ENCODE measurements at places on chromosomes 5 and 9.

GRCh38 chr5:116377276-116378006, 197.2 kb downstream of the SEMA6A start:
- DNase-seq, result no peak
- no peaks in the 10 kb centered on the region for H3K4me1 ChIP-seq
- H3K4me3 ChIP-seq, result no peak overlapping the region
- H3K36me3 ChIP-seq, result no peaks in the 10 kb centered on the region

- H3K27me3 ChIP-seq, result peaks cover 10% of the 10 kb centered on the region
- no peaks in the 10 kb centered on the region for H3K4me1 ChIP-seq
- no peak for DNase-seq
- no peaks in the 10 kb centered on the region for H3K36me3 ChIP-seq
Measured at GRCh38 chr5:1958211-1959010, 75.7 kb upstream of the IRX4 start.

- no peak overlapping the region for H3K4me3 ChIP-seq
- DNase-seq, result peak; percentile 74
- no peaks in the 10 kb centered on the region for H3K27me3 ChIP-seq
- no peak overlapping the region for H3K27ac ChIP-seq
- H3K4me1 ChIP-seq, result peaks cover 11% of the 10 kb centered on the region
- no peaks in the 10 kb centered on the region for H3K36me3 ChIP-seq
Measured at GRCh38 chr5:68460147-68460798, 244.7 kb downstream of the PIK3R1 start.

- no peaks in the 10 kb centered on the region for H3K36me3 ChIP-seq
- no peak for DNase-seq
Measured at GRCh38 chr5:178428341-178429155, 161.6 kb downstream of the COL23A1 start.

DNA sequence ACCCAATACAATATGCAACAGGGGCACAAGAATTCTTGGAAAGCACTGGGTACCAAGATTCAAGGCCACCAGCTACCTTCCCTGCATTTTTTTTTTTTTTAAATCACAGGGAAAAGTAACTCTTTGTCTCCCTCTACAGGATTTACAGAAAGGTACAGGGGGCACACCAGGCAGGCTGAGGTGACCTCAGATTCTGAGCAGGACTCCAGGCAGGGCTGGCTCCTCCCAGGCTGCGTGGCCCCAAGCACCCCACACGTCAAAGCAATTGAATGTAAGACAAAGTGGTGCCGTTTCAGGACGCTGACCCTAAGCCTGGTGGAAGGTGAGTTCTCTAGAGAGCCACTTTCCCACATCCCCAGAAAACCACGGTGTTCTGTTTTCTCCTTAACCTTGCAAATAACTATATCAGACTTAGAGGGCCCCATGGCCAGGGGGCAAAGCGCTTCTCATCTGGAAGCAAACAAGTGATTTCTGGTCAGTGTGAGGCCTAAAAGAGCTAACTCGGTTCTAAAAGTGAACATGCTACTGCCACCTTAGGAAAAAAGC, 222.6 kb downstream of the ROR2 start:
- H3K4me3 ChIP-seq, result no peak overlapping the region
- H3K4me1 ChIP-seq, result no peaks in the 10 kb centered on the region
- peak; percentile 64 for DNase-seq
- no peaks in the 10 kb centered on the region for H3K27me3 ChIP-seq
- H3K27ac ChIP-seq, result no peak overlapping the region
- H3K36me3 ChIP-seq, result no peaks in the 10 kb centered on the region

DNA sequence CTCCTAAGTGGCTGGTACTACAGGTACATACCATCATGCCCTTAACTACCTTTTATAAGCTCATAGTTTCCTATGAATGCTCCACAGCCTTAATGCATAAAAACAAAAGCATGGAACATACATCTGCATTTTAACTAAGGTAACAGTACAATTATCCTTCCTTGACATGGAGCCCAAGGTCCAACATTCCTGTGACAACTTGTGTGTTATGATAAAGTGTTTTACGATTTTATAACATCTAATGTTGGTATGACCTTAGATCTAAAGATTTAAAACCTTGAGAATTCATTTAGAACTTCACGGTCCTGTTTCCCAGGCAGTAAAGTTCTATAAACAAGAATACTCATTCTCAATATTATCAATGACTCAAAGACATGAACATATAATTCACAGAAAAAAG, 43.1 kb downstream of the GNG10 start:
- H3K4me1 ChIP-seq, result no peaks in the 10 kb centered on the region
- H3K27ac ChIP-seq, result no peak overlapping the region
- no peaks in the 10 kb centered on the region for H3K27me3 ChIP-seq
- DNase-seq, result no peak

GRCh38 chr9:113461285-113461684, 2.2 kb upstream of the RGS3 start:
- H3K27ac ChIP-seq, result no peak overlapping the region
- H3K36me3 ChIP-seq, result no peaks in the 10 kb centered on the region
- no peak for DNase-seq
- H3K27me3 ChIP-seq, result no peaks in the 10 kb centered on the region
- H3K4me3 ChIP-seq, result no peak overlapping the region

DNA sequence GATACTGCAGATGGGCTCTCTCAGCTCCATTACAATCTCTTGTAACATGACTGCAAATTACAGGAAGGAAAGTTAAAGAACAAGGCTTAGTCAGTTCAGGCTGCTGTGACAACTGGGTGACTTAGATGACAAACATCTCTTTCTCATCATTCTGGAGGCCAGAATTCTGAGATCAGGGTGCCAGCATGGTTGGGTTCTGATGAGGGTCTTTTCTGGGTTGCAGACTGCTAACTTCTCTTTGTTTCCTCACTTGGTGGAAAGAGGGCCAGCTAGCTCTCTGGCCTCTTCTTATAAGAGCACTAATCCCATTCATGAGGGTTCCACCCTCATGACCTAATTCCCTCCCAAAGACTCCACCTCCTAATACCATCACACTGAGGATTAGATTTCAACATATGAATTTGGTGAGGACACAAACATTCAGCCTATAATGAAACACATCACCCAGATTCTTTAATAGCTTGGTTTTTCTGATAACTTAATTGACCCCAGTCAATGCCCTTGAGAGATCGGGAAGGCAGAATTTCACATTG, 73.6 kb upstream of the MAMDC2 start:
- no peaks in the 10 kb centered on the region for H3K36me3 ChIP-seq
- H3K27me3 ChIP-seq, result no peaks in the 10 kb centered on the region
- no peak overlapping the region for H3K4me3 ChIP-seq

GRCh38 chr9:86921151-86921923, 26.0 kb downstream of the GAS1 start:
- H3K36me3 ChIP-seq, result no peaks in the 10 kb centered on the region
- H3K27ac ChIP-seq, result no peak overlapping the region
- peaks cover 24% of the 10 kb centered on the region for H3K4me1 ChIP-seq
- DNase-seq, result no peak
- no peak overlapping the region for H3K4me3 ChIP-seq
- no peaks in the 10 kb centered on the region for H3K27me3 ChIP-seq

GRCh38 chr9:92971776-92972175, 24.5 kb downstream of the FGD3 start:
- H3K4me1 ChIP-seq, result no peaks in the 10 kb centered on the region
- no peak for DNase-seq
- no peak overlapping the region for H3K4me3 ChIP-seq
- H3K27ac ChIP-seq, result no peak overlapping the region
- no peaks in the 10 kb centered on the region for H3K27me3 ChIP-seq
- no peaks in the 10 kb centered on the region for H3K36me3 ChIP-seq

DNA sequence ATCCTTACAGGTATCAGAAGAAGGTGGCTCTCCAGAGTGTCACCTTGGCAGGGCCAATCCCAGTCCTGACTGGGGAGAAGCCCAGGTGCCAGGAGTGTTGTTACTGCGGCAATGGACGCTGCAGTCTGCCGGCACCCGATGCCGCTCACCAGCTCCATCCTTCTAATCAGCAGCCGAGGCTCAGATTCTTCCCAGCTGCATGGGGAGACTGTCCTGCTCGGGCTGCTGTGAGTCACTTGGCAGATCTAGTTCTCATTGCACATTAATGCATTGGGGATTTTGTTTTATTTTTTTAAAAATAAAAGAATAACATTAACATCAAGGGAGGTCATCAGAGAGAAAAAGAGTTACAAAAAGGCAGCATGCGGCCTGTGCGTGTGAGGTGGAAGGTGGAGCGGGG, 115.8 kb downstream of the MTX3 start:
- no peaks in the 10 kb centered on the region for H3K4me1 ChIP-seq
- H3K36me3 ChIP-seq, result no peaks in the 10 kb centered on the region
- no peak overlapping the region for H3K4me3 ChIP-seq
- H3K27ac ChIP-seq, result no peak overlapping the region
- no peak for DNase-seq
- peaks cover 3% of the 10 kb centered on the region for H3K27me3 ChIP-seq

GRCh38 chr5:146967646-146968045, 89.1 kb upstream of the PPP2R2B start:
- DNase-seq, result no peak
- no peak overlapping the region for H3K27ac ChIP-seq
- no peak overlapping the region for H3K4me3 ChIP-seq
- H3K4me1 ChIP-seq, result peaks cover 3% of the 10 kb centered on the region
- H3K27me3 ChIP-seq, result peaks cover 36% of the 10 kb centered on the region

GRCh38 chr9:112945620-112946208, 55.0 kb upstream of the SLC46A2 start:
- no peaks in the 10 kb centered on the region for H3K36me3 ChIP-seq
- no peaks in the 10 kb centered on the region for H3K4me1 ChIP-seq
- H3K4me3 ChIP-seq, result no peak overlapping the region
- DNase-seq, result no peak

- peaks cover 3% of the 10 kb centered on the region for H3K4me1 ChIP-seq
- no peaks in the 10 kb centered on the region for H3K36me3 ChIP-seq
- H3K27me3 ChIP-seq, result no peaks in the 10 kb centered on the region
- no peak overlapping the region for H3K27ac ChIP-seq
Measured at GRCh38 chr5:149002053-149002452, 60.8 kb downstream of the SH3TC2 start.

- H3K27ac ChIP-seq, result no peak overlapping the region
- no peaks in the 10 kb centered on the region for H3K36me3 ChIP-seq
Measured at GRCh38 chr9:76733096-76733495, 31.1 kb upstream of the PCA3 start.

GRCh38 chr9:72674961-72675360, 153.6 kb downstream of the TMC1 start:
- no peaks in the 10 kb centered on the region for H3K36me3 ChIP-seq
- H3K27me3 ChIP-seq, result no peaks in the 10 kb centered on the region
- no peaks in the 10 kb centered on the region for H3K4me1 ChIP-seq
- H3K27ac ChIP-seq, result no peak overlapping the region
- no peak overlapping the region for H3K4me3 ChIP-seq

DNA sequence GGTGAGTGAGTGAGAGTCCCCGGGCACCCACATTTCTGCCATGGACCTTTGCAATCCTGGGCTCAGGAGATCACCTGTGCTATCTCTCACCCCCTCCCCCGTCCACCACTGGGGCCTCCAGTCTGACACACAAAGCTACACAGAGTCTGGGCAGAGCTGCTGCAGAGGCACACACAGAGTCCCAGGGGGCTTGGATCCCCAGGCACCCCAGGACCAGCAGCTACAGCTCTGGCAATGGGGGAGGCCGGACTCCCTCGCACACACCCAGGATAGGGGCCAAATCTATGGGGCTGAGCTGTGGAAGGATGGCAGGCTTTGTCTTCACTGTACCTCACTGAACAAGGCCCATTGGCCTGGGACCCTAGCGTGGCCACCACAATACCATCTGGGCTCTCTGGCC, 328.8 kb downstream of the MAN2A1 start:
- no peaks in the 10 kb centered on the region for H3K36me3 ChIP-seq
- no peaks in the 10 kb centered on the region for H3K4me1 ChIP-seq
- no peaks in the 10 kb centered on the region for H3K27me3 ChIP-seq
- H3K4me3 ChIP-seq, result no peak overlapping the region
- no peak for DNase-seq

- no peak for DNase-seq
- no peak overlapping the region for H3K27ac ChIP-seq
- no peak overlapping the region for H3K4me3 ChIP-seq
- H3K36me3 ChIP-seq, result no peaks in the 10 kb centered on the region
Measured at GRCh38 chr5:55594671-55595070, 59.9 kb upstream of the PLPP1 start.

DNA sequence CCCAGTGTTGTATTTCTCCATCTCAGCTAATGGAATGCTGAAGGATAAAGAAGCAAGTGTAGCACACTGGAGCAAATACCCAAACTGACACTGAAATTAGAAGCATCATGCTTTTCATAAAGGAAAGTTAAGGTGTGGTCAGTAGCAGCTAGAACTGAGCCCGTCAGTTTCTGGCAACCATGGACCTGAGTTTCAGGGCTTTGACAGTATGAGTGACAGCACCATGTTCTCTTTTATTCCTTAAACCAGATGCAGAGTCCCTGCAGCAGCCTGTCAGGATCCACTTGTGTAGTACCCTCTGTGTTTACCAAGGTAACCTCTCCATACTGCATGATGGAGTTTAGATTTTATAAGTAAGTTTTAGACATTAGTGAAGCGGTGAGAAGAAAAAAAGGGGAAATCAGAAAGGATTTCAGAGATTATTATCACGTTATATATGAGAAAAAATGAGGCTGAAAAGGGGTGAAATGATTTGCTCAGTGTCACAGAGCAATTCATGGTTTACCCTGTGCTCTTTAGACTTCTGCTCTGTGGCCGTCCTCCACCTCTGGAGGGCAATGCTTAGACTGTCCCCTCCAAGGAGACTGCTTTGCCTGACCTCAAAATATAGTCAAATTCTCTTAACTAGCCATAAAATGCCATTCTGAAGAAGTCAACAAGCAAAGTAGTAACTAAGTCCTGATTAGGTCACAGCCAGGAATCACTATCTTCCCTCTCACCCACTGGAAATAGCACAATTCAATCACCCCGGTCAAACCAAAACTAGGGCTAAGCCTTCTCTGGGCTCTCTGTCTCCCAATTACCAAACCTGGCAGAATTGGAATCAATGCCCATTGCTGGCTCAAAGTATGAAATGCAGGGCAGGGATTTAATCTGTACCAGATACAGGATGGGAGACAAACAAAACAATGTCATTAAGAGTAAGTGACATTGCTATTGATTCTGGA, 10.5 kb upstream of the MYOT start:
- H3K36me3 ChIP-seq, result no peaks in the 10 kb centered on the region
- H3K4me3 ChIP-seq, result no peak overlapping the region
- H3K27ac ChIP-seq, result no peak overlapping the region

- H3K4me1 ChIP-seq, result no peaks in the 10 kb centered on the region
- no peaks in the 10 kb centered on the region for H3K27me3 ChIP-seq
- no peaks in the 10 kb centered on the region for H3K36me3 ChIP-seq
- H3K4me3 ChIP-seq, result no peak overlapping the region
Measured at GRCh38 chr5:35736280-35736679, 118.6 kb downstream of the SPEF2 start.

- no peaks in the 10 kb centered on the region for H3K4me1 ChIP-seq
- H3K36me3 ChIP-seq, result no peaks in the 10 kb centered on the region
- no peaks in the 10 kb centered on the region for H3K27me3 ChIP-seq
- H3K4me3 ChIP-seq, result no peak overlapping the region
- H3K27ac ChIP-seq, result no peak overlapping the region
- DNase-seq, result no peak
Measured at GRCh38 chr9:123470121-123470782, 114.3 kb downstream of the CRB2 start.

DNA sequence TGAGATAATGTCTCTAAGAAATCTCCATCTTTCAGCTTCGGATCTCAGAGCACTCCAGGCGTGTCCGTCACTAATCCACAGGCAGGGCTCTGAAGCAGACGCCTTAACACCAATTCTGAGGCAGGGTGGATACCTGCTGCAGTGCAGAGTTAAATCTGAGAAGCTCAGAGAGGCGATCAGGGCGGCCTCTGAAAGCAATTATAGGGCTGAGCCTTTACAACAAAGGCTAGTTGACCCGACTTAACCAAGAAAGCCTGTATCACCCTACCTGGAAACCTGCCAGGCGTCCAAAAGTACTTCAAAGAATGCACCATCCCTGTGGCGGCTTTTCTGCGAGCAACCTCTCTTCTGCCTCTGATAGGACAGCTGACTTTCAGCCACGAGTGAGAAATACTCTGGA, 134.8 kb upstream of the MSX2 start:
- no peak overlapping the region for H3K4me3 ChIP-seq
- no peak for DNase-seq
- no peaks in the 10 kb centered on the region for H3K36me3 ChIP-seq
- no peak overlapping the region for H3K27ac ChIP-seq

All from A673 (cell line).